ENCODE measurements at places on chromosomes 3 and 15.

GRCh38 chr15:64921711-64922110 lies 10.0 kb downstream of the ANKDD1A start:
- no peak for DNase-seq

DNA sequence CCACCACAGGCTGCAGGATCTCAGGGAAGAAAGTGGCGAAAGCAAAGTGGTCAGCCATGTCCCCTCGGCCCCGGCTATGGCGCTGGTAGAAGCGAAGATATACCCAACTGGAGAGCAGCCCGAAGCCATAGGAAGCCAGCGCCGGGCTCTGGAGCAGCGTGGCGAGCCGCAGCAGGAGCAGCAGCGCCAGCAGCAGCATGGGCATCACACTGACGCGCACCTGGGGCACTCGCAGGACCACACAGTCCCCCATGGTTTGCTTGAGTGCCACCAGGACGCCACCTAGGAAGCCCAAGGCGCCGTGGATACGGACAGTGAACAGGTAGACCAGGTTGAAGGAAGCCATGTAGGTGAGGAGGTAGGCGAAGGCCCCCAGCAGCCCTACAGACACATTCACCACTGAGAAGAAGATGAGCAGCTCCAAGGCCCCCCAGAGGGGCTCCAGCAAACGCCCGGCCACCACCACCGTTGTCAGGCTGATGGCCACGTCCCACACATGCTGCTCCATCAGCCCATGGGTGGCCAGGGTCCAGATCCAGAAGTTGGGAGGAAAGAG lies 888 bp downstream of the TMEM115 start:
- DNase-seq, result no peak

- DNase-seq, result no peak
These were observed 36.5 kb downstream of the NSUN3 start for GRCh38 chr3:94099311-94099710.

- no peak for DNase-seq
These were observed 44.8 kb upstream of the RAF1 start for GRCh38 chr3:12708584-12709192.

DNA sequence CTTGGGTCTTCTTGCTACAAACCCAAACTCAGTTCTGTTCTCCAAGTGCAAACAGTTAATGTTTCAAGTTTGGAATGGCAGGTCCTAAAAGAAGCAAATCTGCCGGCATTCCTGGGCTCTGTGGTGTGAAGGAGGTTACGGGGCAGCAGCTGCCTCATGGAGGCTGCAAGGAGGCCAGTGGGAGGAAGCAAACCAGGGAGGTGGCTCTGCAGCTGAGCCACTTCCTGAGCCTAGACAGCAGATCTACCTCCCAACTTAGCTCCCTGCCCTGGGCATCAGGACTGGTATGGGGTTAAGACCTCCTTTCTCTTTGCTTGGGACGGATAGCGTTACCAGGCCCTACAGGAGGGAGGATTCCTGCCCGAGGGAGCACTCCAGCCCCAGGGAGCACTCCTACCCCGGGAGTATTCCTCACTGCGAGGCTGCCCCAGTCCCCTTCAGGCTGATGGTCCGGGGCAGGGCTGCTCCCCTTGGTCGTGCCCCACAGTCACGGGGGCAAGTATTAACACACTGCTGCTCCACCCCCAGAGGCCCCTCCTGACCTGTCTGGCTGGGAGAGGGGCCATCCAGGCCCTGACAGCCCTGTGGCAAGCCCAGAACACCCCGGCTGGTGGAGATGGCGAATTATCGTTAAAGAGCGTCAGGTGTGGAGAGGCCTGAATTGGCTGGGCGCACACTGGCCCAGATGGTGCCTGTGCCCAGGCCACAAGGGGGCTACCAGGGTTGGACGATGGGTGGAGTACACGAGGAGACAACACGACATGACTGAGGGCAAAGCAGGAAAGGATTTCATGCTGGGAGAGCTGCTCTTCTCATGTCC lies 129.9 kb downstream of the ATP10A start:
- no peak for DNase-seq

Measured in amygdala (tissue), 56 donors.